ENCODE measurements at places on chromosomes 1 and 21.

- peak; percentile 17 for DNase-seq
Measured at GRCh38 chr1:24641646-24642151, 1.4 kb upstream of the SRRM1 start.

DNA sequence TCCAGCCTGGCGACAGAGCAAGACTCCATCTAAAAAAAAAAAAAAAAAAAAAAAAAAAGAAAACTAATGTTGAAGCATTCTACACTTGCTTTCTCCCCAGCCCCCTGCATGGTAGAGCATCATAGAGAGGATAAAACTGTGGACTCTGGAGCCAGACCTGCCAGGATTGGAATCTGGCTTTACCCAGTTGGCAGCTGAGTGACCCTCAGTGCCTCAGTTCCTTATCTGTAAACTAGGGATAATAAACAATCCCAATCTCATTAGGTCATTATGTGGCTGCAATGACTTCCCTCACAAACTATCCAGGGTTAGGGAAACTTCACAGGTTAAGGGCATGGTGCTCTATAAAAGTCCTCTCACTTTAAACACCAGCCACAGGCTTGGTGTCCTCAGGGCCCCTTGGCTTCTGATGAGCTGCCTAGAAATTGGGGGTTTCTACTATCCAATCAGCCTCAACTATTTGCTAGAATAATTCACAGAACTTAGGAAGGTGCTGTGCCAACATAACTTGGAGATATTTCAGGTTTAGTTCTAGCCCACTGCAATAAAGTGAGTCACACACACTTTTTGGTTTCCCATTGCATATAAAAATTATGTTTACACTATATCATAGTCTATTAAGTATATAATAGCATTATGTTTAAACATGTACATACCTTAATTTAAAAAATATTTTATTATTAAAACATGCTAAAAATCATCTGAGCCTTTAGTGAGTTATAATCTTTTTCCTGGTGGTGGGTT, 180.5 kb upstream of the B3GALT2 start:
- DNase-seq, result no peak

DNA sequence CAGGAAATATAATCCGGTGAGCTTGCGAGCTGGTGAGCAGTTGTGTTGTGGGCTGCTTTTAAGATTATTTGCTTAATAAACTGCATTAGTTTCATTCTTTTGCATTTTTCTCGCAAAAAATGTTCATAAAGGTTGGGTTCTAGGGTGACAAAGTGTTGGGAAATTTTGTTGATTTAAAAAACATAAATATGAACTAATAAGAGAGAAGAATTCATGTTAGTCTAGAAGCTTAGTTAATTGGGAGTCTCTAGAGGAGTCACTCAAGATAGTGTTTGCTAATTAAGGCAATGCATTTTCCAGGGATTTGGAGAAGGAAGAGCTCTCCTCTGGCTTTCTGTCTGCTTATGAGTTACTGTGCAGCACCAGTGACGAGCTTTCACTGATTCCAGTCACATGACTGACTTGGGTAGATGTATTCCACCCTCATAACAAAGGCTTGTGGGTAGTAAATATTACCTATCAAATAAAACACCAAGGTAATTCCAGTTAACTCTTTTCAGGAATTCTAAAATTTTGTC, 417.0 kb downstream of the PTBP2 start:
- DNase-seq, result no peak

DNA sequence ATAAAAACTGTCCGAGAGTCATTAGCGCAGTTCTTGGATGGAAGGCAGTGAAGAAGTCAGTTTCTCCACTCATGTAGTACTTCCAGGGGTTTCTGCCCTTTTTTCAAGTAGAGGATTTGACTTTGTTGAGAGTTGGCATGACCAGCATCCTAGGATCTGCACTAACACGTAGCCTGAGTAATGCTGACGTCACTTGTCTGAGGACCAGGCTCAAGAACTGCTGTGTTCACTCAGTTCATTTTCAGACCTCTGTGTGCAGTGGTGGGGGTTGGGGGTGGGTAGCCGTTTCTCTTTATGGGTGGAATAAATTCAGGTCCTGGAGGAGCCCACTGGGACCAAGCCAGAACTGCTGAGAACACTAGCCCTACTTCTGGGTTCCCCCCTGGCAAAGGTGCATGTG, 53.3 kb downstream of the MRPS6 start:
- DNase-seq, result no peak

GRCh38 chr1:81937791-81938450, 137.2 kb downstream of the ADGRL2 start:
- no peak for DNase-seq

GRCh38 chr1:207306603-207307002, 14.9 kb upstream of the CD55 start:
- no peak for DNase-seq

- DNase-seq, result no peak
Measured at GRCh38 chr21:17742181-17742580, 77.0 kb downstream of the C21orf91 start.

DNA sequence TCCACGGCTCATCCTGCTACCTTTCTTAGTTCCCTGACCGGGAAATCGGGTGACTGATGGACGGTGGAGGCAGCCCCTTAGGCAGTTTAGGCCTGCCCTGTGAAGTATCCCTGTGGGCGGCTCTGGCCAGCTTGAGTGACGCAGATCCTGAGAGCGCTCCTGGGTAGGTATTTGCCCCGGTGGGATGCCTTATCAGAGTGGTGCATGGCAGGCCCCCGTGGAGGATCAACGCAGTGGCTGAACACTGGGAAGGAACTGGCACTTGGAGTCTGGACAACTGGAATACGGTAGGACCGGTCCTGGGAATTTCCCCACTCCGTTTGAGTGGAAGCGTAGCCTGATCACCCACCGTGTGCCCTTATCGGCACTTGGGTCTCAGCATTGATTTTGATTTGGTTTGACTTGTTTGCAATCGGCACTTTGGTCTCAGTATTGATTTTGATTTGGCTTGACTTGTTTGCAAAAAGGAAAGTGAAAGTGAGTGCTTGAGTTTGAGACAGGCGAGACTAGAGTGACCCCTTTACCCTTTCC, 15.2 kb downstream of the PLA2G2F start:
- no peak for DNase-seq

DNA sequence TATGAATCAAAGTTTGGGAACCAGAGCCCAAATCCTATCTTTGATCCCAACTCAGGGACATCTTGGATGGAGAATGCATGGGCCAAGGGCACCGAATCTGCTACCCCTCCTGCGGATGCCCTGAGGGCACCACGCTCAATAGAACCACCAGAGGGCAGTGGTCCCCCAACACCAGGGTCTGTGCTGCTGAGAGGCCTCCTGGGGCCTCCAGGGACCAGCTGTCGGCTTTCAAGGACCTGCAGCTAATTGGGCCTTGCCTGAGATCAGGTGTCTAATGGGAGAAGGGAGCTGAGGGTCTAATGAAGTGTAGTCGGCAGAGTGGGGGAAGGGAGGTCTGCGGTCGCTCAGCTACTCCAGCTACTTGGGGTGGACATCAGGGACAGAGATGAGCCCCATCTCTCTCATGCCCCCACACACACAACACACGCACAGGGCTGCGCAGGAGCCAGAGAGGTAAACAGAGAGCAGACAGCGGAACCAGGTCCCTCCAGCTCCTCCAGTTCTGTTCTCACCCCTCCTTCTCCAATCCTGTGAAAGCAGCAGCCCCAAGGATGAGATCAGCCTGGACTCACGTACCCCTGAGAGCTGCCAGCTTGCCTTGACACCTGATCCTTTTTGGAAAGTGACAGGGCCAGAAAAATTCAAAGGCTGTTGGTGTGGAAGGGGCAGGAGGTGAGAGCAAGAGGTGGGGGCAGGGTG, 34.9 kb upstream of the PPP1R15B start:
- DNase-seq, result peak; percentile 57

DNA sequence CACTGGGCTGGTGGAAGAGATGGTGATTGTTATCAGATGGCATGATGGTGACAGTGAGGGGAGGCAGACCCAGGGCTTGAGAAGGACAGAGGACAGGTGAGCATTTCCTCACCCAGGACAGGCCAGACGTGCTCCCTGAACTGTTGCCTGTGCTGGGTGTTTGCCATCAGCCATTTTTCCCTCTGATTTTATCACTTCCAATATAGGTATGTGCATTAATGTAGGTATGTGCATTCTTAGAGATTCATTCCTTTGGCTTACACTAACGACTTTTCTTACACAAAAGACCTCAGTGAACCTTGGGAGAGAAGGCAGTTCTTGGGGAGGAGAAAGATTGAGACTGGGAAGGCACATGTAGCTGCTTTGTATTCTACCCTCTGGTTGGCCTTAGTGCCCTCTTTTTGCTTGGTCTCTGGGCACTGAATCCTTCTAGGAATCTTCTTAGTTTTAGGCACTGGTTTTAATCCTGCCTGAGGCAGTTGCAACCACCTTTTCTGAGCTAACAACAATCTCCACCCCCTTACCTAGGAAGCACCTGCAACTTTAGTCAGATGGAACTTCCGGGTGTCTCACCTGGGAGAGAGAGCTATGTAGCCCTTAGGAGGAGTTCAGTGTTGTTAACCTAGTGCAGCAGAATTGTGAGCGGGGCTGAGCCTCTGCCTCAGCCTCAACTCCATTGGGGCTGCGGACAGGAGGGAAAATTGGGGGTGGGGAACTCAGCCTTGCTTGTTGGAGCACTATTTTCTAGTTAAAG, 30.9 kb downstream of the C1orf116 start:
- no peak for DNase-seq

DNA sequence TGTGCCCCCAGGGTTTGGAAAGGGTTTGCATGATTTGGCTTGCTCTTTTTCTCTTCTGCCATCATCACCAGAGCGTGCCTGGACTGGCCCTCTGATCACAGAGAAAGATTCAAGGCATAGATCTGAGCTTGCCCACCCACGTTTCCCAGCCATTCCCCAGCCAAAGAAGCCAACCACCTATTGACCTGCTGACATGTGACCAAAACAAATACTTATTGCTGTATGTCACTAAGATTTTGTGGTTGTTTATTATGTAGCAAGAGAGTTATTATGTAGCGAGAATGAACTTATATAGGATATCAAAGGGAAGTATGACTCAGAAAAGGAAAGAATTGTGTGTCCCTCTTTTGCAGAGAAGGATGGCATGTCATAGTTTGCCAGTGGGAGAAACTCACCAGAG, 59.9 kb downstream of the UBE2U start:
- no peak for DNase-seq

- no peak for DNase-seq
Measured at GRCh38 chr1:191575746-191576145, 582.5 kb upstream of the RGS18 start.

- DNase-seq, result no peak
Measured at GRCh38 chr1:60255565-60255964, 182.0 kb upstream of the C1orf87 start.

GRCh38 chr1:111497592-111497991, 5.8 kb downstream of the ADORA3 start:
- no peak for DNase-seq

GRCh38 chr1:36479505-36480051, 3.1 kb downstream of the CSF3R start:
- no peak for DNase-seq

- DNase-seq, result no peak
Measured at GRCh38 chr21:41170442-41170841, 2.5 kb downstream of the BACE2 start.

- no peak for DNase-seq
Measured at GRCh38 chr1:40389871-40390560, 16.5 kb downstream of the SMAP2 start.

- no peak for DNase-seq
Measured at GRCh38 chr1:155006601-155007101, 4.0 kb downstream of the ZBTB7B start.

GRCh38 chr1:68383092-68383491, 66.7 kb downstream of the RPE65 start:
- no peak for DNase-seq

DNA sequence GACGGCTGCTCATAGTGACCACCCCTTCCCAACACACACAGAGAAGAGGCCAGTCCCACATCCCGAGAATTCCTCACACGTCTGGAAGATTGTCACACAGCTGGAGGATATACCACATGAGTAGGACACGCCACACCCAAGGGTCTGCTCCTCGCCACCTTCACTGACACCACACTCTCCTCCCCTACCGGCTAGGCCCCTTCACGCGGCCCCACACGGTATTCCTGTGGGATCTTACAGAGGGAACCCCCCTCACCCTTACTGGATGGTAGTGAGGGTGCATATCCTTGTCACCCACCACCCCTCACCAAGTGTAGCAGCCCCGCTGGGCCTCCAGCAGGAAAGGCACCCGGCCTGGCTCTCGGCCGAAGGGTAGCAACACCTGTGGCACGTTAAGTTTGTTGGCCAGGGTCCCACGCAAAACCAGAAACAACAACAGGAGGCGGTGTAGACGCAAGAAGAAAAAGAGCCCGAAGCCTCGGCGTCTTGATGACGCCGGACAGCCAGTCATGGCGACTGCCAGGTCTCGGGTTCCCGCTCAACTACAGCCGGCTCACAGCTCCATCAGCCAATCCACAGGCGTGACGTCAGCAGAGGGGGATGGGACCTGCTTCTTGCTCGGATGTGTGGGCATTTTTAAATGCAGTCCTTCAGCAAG, at the start of gene NUP210L:
TSS of gene NUP210L (minus strand) at position 540 of the 658 bp plus-strand sequence.
- DNase-seq, result peak; percentile 10

DNA sequence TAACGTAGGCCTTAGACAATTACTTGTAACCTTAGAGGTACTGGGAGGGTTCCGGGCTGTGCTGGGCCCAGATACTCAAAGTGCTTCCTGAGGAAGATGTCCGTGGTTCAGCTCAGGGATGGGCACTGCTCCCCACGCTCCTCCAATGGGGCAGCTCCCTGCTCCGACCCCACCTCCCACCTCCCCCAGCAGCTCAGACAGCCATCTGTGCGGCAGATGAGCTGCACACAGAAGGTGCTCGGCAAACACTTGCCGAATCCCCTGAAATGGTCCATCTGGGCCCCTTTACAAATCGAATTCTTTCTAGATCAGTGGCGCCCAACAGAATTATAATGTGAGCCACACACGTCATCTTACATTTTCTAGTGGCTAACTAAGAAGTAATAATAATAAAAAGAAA, 242.4 kb upstream of the RAB4A start:
- DNase-seq, result no peak

DNA sequence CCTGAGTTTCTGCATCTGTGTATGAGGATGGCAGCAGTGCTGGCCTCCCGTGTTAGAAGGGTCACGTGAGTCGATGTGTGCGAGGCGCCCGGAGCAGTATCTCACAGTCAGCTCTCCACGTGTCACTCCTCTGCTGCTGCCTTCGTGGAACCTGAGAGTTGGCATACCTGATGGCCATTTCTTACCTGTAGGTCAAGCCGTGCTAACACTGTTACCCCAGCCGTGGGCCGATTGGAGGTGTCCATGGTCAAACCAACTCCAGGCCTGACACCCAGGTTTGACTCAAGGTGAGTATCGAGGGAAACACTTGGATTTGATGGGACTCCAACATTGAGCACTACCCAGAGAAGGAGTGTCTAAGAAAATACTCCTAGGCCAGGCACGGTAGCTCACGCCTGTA, 10.7 kb downstream of the CDCA8 start:
- no peak for DNase-seq

GRCh38 chr1:21857840-21858670, 46.0 kb downstream of the LDLRAD2 start:
- DNase-seq, result no peak

DNA sequence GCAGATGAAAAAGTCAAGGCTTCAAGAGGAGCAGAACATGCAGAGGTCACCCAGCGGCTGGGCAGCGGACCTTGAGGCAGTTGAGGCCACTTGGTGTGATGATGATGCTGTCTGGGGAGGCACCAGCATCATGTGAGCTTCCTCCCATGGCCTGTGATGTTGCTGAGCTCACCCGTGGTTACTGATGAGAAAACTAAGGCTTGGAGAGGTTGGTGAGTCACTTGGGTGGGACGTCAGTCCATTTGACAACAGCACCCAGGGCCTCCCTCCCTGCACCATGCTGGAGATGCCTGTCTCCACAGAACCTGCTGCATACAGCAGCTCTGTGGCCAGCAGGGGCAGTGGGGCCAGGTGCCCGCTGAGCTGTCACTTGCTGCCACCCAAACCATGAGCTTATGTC, 146.8 kb downstream of the NPHP4 start:
- DNase-seq, result no peak
